Activated T-cell treated with anti-CD3 and anti-CD28 coated beads, Interleukin-2, amount 50 U/mL, for 4 hours (primary cell): ENCODE measurements at places on chromosomes 11 and 22. TPM values are rescaled to one million over a fixed set of nuclear protein-coding genes. Genes with fewer than 3 reads are reported as not detected.

DNA sequence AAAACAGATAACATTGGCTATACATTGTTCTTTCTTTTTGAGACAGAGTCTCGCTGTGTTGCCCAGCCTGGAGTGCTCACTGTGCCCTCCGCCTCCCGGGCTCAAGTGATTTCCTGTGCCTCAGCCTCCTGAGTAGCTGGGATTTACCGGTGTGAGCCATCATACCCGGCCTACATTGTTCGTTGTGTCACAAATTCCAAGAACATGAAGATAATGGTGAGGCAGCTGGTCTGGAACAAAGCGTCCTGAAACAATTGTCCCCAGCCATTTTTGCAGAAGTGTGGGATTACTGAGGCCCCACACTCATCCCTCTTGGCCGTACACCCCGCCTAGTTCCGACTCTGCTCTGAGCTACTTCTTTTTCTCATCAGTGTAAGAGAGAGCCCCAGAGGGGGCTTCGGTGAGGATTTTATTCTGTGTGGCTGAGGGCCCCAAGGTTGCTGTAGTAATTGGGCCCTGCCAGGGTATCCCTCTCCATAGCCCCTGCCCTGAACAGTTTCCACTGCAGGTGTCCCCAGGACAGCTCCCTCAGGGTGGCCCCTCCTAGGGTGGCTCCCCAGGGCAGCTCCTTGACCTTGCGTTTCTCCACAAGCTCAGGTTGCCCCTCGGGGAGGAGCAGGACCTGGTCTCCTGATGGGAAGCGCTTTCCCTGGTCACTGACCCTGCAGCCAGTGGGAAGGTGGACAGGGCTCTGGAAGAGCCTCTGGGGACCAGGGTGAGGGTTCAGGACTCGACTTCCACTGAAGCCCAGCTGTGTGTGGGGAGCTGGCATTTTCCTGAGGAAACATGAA lies 13.1 kb upstream of the ARSA start:
- no peak for DNase-seq

The RASSF10 gene
- total RNA-seq: not detected

The KCNA4 gene
- not detected for total RNA-seq

GRCh38 chr11:103798446-103798845 lies 238.0 kb upstream of the DDI1 start:
- DNase-seq: no peak

The GRM5 gene
- total RNA-seq: not detected

DNA sequence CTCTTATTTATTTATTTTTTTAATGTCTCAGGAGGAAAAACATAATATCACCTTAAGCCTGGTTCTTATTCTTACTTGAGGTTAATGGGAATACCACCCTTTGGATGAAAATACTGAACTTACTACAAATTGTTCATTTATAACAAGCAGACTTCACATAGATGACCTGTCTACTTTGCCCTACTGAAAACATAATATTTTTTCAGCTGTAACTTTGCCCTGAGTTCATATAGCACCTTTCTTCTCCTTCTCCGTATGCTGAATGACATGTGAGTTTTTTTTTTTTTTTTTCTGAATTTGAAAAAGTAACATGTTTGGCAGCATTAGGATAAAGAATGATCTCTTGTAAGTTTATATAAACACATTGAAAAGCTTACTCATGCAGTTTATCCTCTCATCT lies 186.8 kb downstream of the TMEM135 start:
- no peak for DNase-seq

- no peak for DNase-seq
Observed at GRCh38 chr11:89484896-89485295, 6.3 kb downstream of the NOX4 start.

DNA sequence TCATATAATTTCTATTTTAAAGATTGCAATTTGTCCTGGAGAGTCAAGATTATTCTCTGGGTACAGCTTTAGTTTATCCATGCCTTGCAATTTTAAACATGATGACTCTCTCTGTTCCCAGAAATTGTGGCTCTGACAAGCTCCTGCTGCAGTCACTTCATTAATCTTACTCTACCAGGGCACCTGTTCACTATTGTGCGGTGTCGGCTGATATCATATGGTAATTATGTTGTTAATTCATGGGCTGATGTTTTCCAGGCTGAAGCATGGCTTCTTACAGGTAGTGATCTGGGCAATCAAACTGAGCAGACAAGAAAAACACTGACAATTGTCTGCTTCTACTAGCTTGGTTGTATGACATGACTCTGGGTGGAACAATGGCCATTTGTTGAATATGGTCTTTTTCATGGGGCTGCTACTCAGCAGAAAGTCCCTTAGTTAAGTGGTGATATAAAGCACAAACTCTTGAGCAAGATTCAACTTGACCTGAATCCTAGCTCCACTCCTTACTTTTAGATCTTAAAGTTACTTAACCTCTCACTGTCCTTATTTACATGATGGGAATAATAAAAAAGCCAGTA lies 230.7 kb downstream of the FAT3 start:
- no peak for DNase-seq

The KRTAP5-11 gene
- total RNA-seq: not detected

GRCh38 chr11:8650401-8650990 lies 32.0 kb downstream of the TRIM66 start:
- no peak for DNase-seq

- no peak for DNase-seq
Observed at GRCh38 chr11:74725701-74726100, 5.5 kb downstream of the CHRDL2 start.

DNA sequence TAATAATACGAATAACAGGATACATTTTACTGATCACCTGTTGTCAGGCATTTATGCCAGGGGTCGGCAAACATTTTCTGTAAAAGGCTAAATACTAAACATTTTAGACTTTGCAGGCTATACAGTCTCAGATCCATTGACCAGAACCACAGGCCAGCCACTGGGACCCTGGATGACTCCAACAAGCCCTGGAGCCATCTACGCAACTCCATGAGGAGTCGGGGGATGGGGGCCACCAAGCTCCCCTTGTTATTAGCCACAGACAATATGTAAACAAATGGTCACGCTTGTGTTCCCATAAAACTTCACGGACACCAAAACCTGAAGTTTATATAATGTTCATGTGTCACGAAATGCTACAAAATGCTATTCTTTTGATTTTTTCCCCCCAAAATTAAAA lies 54.4 kb upstream of the EMID1 start:
- DNase-seq: no peak

The MIAT gene
- 11.4 TPM for total RNA-seq

The MAPK8IP1 gene
- total RNA-seq: 0.87 TPM

GRCh38 chr11:96278039-96278897 lies 64.7 kb downstream of the MAML2 start:
- no peak for DNase-seq

GRCh38 chr22:27262361-27262760 lies 539.2 kb downstream of the MN1 start:
- DNase-seq: no peak

The SORL1 gene
- total RNA-seq: 25.6 TPM

- DNase-seq: no peak
Observed at GRCh38 chr11:30281476-30282288, 41.2 kb upstream of the ARL14EP start.

DNA sequence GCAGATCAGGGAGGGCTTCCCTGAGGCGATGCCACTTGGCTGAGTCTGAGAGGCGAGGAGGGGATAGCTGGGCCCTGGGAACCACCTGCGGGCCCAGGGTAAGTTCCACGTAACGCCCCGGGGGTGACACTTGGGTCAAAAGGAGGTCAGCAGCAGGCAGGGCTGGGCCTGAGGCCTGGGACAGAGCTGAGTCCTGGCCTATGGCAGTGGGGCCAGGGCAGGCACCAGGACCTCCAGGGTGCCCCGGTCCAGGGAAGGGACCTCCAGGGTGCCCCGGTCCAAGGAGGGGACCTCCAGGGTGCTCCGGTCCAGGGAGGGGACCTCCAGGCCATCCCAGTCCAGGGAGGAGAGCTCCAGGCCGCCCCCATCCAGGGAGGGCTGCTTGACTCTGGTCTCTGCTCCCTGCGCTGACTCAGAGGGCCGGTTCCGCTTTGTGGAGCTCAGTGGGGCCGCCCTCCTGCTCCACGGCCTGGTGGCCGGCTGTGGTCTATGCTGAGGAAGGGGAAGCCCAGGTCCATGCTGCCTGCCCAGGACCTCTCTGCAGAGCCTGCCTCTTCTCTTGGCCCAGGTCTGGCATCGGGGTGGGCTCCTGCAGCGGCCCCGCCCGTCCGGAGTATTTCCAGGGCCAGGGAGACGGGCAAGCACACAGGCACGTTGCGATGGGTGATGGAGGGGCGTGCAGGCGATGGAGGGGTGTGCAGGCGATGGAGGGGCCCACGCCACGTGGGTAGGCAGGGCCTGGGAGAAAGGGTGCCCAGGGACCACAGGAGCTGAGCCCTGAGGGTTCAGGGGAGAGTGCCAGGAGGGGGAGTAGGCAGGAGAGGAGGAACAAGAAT lies 19.5 kb upstream of the WNT7B start:
- no peak for DNase-seq

DNA sequence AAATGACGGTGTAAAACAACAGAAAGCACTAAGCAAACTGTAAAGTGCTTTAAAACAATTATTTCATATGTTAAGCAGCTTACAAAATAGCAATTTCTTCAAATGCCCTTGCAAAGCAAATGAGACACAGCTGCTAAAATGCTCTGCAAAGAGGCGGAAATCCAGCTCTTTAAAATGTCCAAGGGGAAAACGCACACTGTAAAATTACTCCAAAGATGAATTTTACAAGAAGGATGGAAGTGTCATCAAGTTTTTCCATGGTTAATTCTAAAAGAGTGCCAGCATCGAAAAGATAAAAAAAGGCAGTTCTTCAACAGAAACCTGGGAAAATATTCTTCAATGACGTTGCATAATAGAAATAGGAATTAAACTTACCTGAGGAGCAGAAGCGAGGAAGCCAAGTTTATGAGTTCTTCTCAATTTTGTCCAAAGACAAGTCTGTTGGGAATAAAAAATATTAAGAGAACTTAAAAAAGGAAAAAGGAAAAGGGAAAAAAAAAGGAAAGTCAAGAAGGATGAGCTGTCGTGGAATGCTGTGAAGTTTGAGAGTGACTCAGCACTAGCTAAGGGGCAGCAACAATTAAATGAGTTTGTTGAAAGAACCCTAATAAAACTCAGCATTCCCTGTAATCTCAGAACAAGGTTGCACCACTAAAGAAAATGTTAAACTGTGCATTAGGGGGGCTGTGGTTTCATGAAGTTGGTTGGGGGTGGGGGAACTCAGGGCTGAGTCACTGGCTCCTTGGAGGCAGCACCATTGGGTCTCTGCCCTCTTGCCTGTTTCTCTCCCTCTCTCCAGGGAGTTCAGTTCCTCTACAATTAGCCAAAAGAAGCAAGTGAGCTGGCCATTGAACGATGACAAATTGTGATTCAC lies 64.2 kb upstream of the BLID start:
- no peak for DNase-seq

GRCh38 chr11:63775191-63775590 lies 6.6 kb upstream of the ZFTA start:
- no peak for DNase-seq

DNA sequence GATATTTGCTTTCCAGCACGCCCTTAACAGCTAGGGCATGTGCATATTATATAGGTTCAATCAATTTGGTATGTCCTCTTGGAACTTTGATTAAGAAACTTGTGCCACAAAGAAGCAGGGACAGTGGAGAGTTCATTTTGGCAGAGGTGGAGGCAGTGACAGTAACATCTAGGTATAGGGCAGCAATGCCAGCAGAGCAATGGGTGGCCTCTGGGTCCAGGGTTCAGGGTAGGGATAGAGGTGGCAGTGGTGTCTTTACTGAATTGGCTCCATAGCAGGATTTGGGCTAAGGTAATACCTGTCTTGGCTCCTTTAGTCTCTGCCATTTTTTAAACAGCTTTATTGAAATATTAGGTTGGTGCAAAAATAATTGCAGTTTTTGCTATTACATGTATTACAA lies 24.4 kb upstream of the POLD3 start:
- no peak for DNase-seq

DNA sequence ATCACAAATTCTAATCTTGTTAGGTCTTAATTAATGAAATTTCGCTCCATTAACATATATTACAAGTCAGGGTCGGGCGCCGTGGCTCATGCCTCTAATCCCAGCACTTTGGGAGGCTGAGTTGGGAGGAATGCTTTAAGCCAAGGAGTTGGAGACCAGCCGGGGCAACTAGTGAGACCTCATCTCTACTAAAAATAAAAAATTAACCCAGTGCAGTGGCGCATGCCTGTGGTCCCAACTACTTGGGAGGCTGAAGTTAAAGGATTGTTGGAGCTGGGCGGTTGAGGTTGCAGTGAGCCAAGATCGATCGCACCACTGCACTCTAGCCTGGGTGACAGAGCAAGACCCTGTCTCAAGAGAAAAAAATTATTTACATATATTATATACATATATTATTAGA lies 1.9 kb downstream of the TMA7B start:
- DNase-seq: no peak

DNA sequence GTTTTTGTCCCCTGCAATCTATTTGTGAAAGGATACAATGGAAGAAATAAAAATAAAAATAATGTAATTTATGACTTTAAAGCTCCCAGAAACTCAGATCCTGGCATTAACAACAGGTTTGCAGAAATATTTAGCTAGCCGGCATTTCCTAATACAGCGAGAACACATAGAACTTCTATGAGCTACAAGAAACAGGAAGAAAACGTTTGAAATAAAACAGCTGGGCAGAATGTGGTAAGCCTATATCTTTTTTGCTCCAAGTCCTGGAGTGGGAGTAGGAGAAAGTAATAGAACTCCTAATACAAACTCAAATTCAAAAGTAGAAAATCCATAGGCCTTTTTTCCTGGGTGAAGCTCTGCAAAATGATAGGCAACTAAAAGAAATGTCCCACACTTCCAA lies 29.6 kb upstream of the FIBIN start:
- no peak for DNase-seq

DNA sequence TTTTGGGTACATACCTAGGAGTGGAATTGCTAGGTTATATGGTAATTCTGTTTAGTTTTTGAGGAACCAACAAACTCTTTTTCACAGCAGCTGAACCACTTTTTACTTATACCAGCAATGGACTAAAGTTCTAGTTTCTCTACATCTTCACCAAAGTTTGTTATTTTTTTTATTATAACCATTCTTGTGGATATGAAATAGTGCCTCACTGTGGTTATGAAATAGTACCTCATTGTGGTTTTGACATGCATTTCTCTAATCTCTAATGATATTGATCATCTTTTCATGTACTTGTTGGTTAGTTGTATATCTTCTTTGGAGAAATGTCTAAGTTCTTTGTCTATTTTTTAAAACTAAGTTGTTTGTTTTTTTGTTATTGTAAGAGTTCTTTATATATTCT lies 27.2 kb downstream of the STIM1 start:
- no peak for DNase-seq

GRCh38 chr11:57153448-57153847 lies 28.3 kb upstream of the LRRC55 start:
- DNase-seq: no peak

DNA sequence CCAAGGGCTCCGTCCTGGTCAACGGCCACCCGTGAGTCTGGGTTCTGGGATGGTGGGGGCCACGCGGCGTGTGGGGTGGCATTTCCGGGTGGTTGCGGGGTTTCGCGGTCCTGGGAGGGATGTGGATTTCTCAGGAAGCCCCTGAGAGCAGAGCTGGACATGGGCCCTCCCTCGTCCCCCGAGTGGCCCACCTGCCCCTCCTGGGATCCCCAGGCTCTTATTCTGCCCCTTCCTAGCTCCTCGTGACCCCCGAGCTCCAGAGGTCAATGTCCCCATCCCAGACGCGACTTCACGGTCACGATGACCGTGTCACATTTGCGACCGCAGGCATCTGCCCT lies 4.4 kb downstream of the MUC5AC start:
- no peak for DNase-seq

The PDGFD gene
- total RNA-seq: 0.05 TPM

The SEC14L6 gene
- total RNA-seq: not detected
